ENCODE measurements at places on chromosomes 5 and 9. TPM values are rescaled to one million over a fixed set of nuclear protein-coding genes. Genes with fewer than 3 reads are reported as not detected.

DNA sequence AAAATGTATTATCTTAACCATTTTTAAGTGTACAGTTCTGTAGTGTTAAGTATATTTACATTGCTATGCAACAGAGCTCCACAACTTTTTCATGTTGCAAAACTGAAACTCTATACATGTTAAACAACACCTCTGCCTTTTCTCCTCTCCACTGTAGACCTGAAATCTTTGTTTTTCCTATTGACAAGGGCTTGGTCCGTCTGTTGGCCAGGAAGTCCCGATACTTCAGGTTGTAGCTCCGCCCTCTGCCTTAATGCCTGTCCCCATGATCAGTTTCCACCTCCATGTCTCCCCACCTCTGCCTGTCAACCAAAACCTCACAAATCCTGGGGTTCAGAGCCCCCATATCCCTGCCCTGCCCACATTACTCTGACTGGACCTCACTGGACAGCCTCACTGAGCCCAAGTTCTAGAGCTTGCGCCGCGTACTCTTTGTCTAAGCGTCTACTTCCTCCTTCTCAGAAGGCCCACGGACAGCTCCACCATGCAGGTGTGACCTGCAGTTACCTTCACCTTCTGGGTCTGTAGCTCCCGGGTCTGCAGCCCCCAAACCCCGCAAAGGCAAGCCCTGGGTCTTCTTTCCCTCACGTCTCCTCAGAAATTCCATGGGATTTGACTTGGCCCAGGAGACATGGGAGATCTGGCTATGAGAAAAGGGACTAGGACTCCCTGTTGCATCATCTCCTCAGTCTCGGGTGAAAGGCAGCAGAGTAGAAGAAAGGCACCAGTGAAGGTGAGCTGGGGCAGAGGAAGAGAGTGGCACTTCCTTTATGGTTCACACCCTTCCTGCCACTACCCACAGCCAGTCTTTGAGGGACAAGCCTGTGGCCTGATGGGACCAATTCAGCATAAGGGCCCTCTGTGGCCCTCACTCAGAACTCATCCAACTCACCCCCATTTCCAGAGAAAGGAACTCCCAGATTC is 8.0 kb downstream of the GLIPR2 start:
- no peak for DNase-seq
- peak overlapping the region; percentile 79 for H3K27ac ChIP-seq
- H3K4me3 ChIP-seq: peak overlapping the region; percentile 49
- H3K4me1 ChIP-seq: peaks cover 84% of the 10 kb centered on the region
- no peaks in the 10 kb centered on the region for H3K36me3 ChIP-seq

The KCNMB1 gene
- 5.6 TPM for total RNA-seq

DNA sequence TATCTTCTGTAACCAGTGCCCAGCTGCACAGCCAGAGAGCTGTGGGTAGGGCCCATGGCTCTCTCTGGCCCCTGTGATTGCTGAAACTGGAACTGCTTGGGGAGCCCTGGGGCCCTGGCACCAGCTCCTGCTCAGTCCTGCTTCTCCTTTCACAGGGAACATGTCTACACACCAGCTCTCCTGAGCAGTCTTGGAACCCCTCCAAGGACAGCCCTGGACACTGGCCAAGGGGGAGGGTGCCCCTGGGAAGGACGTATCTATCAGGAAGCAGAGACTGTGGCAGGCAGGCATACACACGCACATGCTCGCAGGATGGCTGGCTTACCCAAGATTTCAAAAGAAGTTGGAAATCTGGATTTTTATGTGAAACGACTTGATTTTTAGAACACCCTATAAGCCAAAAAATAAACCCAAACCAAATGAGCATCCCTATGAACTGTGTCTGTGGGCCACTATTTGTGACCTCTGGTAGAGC is 8.8 kb upstream of the TRAF1 start:
- H3K4me1 ChIP-seq: peaks cover 66% of the 10 kb centered on the region
- H3K36me3 ChIP-seq: no peaks in the 10 kb centered on the region
- peak overlapping the region; percentile 97 for H3K27ac ChIP-seq
- H3K27me3 ChIP-seq: no peaks in the 10 kb centered on the region

DNA sequence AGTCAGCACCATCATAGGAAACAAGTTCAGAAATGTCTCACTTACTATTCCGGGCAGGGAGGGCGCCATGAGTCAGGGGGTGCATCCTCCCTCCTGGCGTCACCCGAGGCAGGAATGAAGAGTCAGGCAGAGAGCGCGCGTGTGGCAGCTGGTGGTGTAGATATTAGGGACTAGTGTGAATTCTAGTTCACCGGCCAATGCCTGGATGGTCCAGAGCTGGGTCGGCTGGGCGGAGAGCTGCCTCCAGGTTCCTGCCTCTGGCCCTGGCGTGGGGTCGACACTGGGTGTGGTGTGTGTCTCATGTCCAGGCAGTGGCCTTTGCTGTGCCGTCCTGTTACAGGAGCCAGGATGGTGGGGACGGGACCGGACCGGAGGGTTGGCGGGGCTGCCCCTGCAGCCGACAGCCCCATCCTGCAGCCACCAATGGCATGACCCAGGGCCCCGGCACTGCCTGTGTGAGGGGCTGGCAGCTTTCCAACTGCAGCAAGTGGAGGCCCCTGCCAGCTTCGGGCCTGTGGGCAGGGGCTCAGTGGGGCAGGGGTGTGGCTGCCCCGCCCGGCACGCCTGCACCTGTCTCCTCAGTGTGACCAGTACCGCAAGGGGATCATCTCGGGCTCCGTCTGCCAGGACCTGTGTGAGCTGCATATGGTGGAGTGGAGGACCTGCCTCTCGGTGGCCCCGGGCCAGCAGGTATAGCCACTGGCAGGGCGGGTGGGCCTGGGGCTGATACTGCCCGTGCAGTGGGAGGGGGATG is 9.1 kb downstream of the DIPK1B start:
- no peak overlapping the region for H3K4me3 ChIP-seq
- H3K4me1 ChIP-seq: peaks cover 11% of the 10 kb centered on the region
- DNase-seq: no peak
- no peaks in the 10 kb centered on the region for H3K27me3 ChIP-seq

The CDH12 gene
- not detected for total RNA-seq

The NSG2 gene
- not detected for total RNA-seq

GRCh38 chr5:174402222-174402812 is 322.1 kb upstream of the MSX2 start:
- H3K36me3 ChIP-seq: no peaks in the 10 kb centered on the region
- H3K27ac ChIP-seq: no peak overlapping the region
- no peaks in the 10 kb centered on the region for H3K4me1 ChIP-seq
- no peaks in the 10 kb centered on the region for H3K27me3 ChIP-seq
- no peak for DNase-seq
- no peak overlapping the region for H3K4me3 ChIP-seq

The ITK gene
- 278 TPM for total RNA-seq

The COL15A1 gene
- total RNA-seq: not detected

DNA sequence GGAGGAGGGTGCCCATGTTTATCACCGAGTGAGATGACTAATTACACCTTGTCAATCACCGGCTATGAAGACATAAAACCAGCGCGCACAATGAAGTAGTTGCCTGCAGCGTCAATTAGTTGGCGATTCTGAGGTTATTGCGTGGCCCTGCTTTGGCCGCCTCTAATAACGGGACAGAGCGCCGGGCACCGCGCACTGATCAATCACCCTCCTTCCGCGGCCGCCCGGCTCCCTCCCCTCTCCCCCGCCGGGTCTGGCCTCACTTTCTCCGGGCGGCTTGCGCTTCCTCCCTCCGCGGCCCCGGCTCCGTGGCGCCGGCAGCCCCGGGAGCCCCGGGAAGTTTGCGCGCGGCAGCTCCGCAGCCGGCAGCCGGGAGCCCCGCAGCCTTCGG is 3.3 kb upstream of the LHX2 start:
- H3K36me3 ChIP-seq: no peaks in the 10 kb centered on the region
- H3K4me1 ChIP-seq: no peaks in the 10 kb centered on the region
- DNase-seq: no peak
- no peak overlapping the region for H3K4me3 ChIP-seq
- no peak overlapping the region for H3K27ac ChIP-seq

- H3K36me3 ChIP-seq: peaks cover 29% of the 10 kb centered on the region
- peaks cover 8% of the 10 kb centered on the region for H3K4me1 ChIP-seq
- H3K27me3 ChIP-seq: no peaks in the 10 kb centered on the region
- no peak overlapping the region for H3K4me3 ChIP-seq
These were observed 39.7 kb downstream of the LMNB1 start for GRCh38 chr5:126816649-126817048.

GRCh38 chr5:97115932-97116331 is 26.5 kb downstream of the LIX1 start:
- no peak for DNase-seq
- no peaks in the 10 kb centered on the region for H3K27me3 ChIP-seq
- H3K36me3 ChIP-seq: no peaks in the 10 kb centered on the region
- no peaks in the 10 kb centered on the region for H3K4me1 ChIP-seq
- H3K27ac ChIP-seq: no peak overlapping the region

The PCDHB8 gene
- total RNA-seq: not detected

The STXBP1 gene
- 14.1 TPM for total RNA-seq

- no peak overlapping the region for H3K4me3 ChIP-seq
- H3K27me3 ChIP-seq: no peaks in the 10 kb centered on the region
- H3K36me3 ChIP-seq: no peaks in the 10 kb centered on the region
- H3K4me1 ChIP-seq: no peaks in the 10 kb centered on the region
- no peak overlapping the region for H3K27ac ChIP-seq
- no peak for DNase-seq
These were observed 135.3 kb upstream of the DPYSL3 start for GRCh38 chr5:147645197-147645596.

DNA sequence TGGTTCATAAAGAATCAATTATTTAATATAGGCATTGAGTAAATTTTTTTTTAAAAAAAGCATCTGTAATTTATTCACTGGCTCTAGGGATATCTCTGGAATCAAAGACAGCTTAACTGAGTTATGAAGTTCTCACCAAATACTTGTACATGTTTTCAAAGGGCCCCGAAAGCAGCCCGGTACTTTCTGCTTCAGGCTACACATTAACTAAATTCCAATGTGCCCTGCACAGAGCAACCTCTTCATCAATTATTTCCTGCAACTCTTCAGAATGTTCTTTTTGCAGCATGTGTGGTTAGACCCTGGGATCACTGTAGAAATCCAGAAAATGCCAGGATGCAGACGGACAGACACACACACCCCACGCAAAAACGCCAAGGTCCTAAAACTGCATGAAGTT is 209.0 kb downstream of the EFNA5 start:
- no peak for DNase-seq
- no peaks in the 10 kb centered on the region for H3K27me3 ChIP-seq
- no peaks in the 10 kb centered on the region for H3K4me1 ChIP-seq
- H3K4me3 ChIP-seq: no peak overlapping the region

DNA sequence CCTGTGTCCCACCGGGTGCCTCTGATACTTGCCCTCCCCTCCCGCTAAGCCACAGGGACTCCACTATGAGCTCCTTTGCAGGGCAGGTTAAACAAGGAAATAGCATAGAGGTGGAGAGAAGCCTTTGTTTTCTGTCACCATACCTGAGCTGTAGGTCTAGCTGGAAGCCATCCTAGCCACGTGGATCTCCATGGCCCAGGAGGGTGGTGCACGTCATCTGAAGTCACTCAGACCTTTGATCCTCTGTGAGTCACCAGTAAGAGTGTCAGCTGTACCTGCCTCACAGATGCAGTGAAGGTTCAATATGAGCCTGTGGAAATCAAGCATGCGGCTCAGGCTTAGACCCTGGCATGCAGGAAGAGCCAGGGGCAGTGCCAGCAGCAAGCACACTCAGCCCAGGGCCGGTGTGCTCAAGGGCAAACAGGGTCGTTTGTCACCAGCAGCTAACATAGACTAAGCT is 55.1 kb downstream of the ASS1 start:
- DNase-seq: no peak
- no peaks in the 10 kb centered on the region for H3K36me3 ChIP-seq
- no peak overlapping the region for H3K27ac ChIP-seq
- H3K27me3 ChIP-seq: no peaks in the 10 kb centered on the region

The GADD45G gene
- 1.1 TPM for total RNA-seq

GRCh38 chr5:80871541-80871961 is 88.6 kb upstream of the RASGRF2 start:
- H3K36me3 ChIP-seq: peaks cover 26% of the 10 kb centered on the region
- DNase-seq: no peak
- H3K27me3 ChIP-seq: no peaks in the 10 kb centered on the region
- no peak overlapping the region for H3K27ac ChIP-seq

The CARTPT gene
- not detected for total RNA-seq

DNA sequence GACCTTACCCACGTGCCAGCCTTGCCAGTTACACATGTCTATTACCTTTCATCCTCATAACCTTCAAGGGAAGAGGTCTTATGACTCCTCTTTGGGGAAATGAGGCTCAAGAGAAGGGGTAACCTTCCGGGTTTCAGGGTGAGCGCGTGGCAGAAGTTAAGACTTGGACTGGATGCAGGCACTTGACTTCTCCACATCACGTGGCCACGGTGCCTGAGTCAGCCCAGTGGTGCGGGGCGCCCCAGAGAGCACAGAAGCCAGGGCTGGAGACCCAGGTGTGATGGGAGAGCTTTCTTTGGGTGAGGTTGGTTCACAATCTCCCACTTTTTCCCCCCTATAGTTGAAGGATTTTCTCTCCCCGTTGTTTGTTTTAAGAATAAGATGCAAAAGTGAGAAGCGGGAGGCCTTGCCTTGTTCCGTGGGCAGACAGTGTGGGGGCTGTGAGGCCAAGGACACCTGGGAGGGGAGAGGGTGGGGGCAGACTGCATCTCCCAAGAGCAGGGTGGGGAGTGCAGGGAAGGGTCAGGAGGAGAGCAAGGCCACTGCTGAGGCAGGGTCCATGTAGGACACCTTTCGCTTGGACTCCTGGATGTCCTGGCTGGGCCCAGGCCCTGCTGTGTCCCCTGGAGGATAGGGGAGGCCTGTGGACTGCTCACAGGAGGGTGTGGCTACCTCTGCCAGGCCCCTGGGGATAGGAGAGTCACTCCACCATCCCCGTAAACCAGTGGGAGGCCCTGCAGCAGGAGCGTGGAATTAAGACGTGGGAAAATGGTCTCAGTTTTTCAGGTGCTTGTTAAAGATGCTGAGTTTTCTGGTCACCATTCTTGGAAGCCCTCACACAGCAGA is 90.0 kb upstream of the CTSL start:
- H3K36me3 ChIP-seq: no peaks in the 10 kb centered on the region
- no peaks in the 10 kb centered on the region for H3K4me1 ChIP-seq
- H3K4me3 ChIP-seq: no peak overlapping the region
- no peaks in the 10 kb centered on the region for H3K27me3 ChIP-seq
- no peak overlapping the region for H3K27ac ChIP-seq

The ZNF618 gene
- 0.24 TPM for total RNA-seq

DNA sequence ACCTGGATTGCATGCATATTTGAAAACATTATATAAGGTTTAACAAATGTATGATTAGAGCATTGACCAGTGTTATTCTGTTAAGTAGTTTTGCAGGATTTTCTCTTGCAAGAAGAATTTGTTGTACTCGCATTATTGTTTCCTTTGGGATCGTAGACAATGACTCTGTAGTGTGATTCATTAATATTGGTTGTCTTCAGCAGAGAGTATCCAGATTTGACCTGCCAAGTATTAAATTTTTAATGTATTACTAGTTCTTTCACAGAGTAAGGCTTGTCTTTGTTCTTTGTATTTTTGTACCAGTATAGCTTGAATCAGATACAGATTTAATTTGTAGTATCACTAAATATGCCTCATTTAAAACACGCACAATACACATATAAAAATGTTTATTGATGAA is 155.0 kb downstream of the PBX3 start:
- H3K4me3 ChIP-seq: no peak overlapping the region
- no peaks in the 10 kb centered on the region for H3K36me3 ChIP-seq
- no peaks in the 10 kb centered on the region for H3K27me3 ChIP-seq
- no peaks in the 10 kb centered on the region for H3K4me1 ChIP-seq
- DNase-seq: no peak

Measured in naive thymus-derived CD4-positive, alpha-beta T cell (primary cell).